ENCODE measurements at places on chromosomes 16 and 17. TPM values are rescaled to one million over a fixed set of nuclear protein-coding genes. Genes with fewer than 3 reads are reported as not detected.
A peak's percentile ranks its signal among the peaks of the same experiment; 100 is the strongest.

Gene C1QTNF8
- total RNA-seq = not detected

Gene PIPOX
- total RNA-seq = 3.5 TPM

Gene OSGIN1
- total RNA-seq = 1.0 TPM

Gene SCGB1C2
- not detected for total RNA-seq

Gene HSD17B1
- 3.7 TPM for total RNA-seq

Gene CCL23
- total RNA-seq = not detected

Gene PPP1R27
- not detected for total RNA-seq

GRCh38 chr17:39235555-39236449 lies 10.1 kb upstream of the STAC2 start:
- no peak for DNase-seq
- H3K36me3 ChIP-seq = no peaks in the 10 kb centered on the region
- no peak overlapping the region for H3K27ac ChIP-seq
- peaks cover 22% of the 10 kb centered on the region for H3K27me3 ChIP-seq
- H3K4me1 ChIP-seq = peaks cover 21% of the 10 kb centered on the region

DNA sequence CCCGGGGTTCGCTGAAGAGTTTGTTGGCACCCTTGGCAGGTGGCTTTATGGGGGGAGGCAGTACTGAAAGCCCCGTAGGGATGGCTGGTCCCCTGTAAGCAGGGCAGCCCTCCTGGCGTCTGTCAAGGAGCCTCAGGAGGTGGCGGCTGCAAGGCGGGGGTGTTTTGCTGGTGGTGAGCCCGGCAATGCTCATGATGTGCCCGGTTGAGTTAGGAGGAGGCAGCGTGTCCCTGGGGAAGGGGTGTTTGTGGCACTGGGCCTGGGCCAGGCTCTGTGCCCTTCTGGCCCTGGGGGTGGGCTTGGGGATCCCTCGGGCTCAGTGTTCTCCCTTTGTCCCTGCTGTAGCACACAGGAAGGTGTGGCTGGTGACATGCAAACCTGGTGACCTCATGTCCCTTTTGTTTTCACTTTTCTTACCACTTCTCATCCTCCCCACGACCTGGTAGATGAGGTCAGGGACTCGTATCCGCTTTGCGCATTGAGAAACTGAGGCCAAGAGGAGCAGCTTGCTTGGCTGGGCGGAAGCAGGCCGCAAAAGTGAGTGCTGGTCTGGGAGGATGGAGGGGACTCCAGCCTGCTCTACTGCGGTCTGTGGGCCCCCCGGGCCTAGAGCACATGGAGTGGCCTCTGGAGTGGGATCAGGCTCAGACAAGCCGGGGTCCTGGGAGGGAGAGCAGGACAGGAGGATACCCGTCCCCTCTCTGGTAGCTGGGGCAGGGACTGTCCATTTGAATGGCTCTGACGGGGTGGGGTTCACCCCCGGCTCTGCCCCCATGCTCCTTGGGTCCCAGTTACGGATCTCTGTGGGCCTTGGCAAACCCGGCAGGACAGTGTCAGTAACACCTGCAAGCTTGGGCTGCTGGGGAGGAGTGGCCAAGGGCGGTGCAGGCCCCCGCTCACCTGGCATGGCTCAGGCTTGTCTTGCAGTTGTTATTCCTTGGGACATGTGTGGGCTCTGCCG lies 2.2 kb downstream of the SNN start:
- peaks cover 76% of the 10 kb centered on the region for H3K4me1 ChIP-seq
- H3K27ac ChIP-seq = peak overlapping the region; percentile 84
- H3K27me3 ChIP-seq = no peaks in the 10 kb centered on the region
- no peaks in the 10 kb centered on the region for H3K36me3 ChIP-seq
- no peak for DNase-seq
- peak overlapping the region; percentile 95 for H3K4me3 ChIP-seq

DNA sequence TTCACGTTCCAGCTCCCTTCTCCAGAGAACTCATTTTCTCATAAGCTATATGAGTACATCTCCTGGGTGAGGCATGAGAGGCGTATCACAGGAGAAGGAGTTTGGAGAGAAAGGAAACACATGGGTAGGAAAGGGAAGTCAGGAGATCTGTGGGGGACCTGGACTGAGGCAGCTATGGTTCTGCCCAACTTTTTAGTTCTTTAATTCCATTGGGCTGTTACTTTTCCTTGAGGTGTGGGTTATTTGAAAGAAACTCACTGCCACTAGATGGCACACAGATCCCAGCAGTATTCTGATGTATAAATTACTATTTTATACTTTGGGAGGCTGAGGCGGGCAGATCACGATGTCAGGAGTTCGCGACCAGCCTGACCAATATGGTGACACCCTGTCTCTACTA lies 63.6 kb downstream of the NUP93 start:
- H3K27ac ChIP-seq = no peak overlapping the region
- no peaks in the 10 kb centered on the region for H3K4me1 ChIP-seq
- DNase-seq = no peak
- H3K36me3 ChIP-seq = peaks cover 1% of the 10 kb centered on the region

GRCh38 chr17:51901242-51901641 lies 257.3 kb downstream of the CA10 start:
- no peak overlapping the region for H3K4me3 ChIP-seq
- DNase-seq = no peak
- no peak overlapping the region for H3K27ac ChIP-seq
- H3K36me3 ChIP-seq = no peaks in the 10 kb centered on the region
- H3K4me1 ChIP-seq = no peaks in the 10 kb centered on the region

DNA sequence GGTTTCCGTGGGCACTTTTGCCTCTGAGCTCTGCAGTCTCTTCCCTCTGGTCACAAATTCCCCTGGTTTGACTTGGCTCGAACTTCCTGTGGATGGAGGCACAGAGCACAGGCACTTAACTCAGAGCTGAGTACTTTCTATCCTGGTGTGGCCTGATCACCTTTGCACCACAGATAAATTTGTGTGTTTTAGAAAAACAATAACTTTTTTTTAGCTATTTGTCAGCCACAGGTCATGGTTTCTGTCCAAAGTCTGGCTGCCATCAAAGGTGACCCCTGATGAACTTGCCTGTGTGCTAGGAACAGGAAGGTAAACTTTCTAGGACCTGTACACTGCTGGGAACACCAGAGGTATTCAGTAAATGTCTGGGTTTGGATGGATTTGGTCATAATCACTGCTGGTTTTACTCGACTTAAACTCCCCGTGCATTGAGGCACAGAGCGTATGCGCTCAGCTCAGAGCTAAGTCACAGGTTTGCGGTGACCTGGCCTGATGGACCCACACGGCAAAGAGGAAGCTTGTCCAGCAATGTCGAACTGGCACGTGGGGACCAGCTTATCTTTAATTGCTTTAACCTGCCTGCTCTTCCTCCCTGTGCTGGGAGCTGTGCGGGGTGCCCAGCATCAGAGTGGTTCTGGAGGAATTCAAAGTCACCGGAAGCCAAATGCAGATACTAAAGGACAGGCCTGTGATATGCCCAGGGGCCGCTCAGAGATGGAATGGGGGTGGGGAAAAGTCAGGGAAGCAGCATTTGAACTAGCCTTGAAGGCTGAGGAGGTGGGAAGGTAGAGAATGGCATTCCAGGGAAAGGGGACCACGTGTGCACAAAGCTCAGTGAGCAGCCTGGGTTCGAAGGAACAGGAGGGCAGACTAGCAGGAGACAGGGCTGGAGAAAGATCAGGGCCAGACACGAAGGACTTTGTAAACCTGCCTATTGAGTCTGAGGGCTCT lies 12.9 kb downstream of the SLC13A5 start:
- no peaks in the 10 kb centered on the region for H3K4me1 ChIP-seq
- H3K27ac ChIP-seq = no peak overlapping the region
- H3K36me3 ChIP-seq = no peaks in the 10 kb centered on the region

GRCh38 chr16:30893417-30893743 lies 497 bp downstream of the BCL7C start:
- peak overlapping the region; percentile 79 for H3K4me3 ChIP-seq
- DNase-seq = no peak
- no peaks in the 10 kb centered on the region for H3K27me3 ChIP-seq
- H3K27ac ChIP-seq = peak overlapping the region; percentile 92
- H3K4me1 ChIP-seq = peaks cover 48% of the 10 kb centered on the region

DNA sequence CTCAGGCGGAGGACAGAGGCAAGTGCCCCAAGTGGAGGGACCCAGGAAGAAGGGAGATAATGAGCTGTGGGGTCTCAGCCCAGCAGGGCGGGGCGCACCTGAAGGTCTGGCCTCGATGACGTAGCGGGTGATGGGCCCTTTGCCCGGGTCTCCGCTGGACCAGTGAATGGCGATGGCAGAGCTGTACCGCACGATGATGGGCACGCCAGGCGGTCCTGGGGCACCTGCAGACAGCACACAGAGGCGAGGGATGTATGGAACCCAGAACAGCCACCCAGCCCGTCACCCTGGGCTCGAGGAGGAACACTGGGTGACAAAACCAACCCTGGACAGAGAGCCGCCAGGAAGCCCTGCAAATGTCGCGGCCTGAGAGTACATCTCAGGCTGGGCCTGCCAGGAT lies 46.2 kb upstream of the CDC42EP4 start:
- H3K4me1 ChIP-seq = peaks cover 25% of the 10 kb centered on the region
- no peaks in the 10 kb centered on the region for H3K27me3 ChIP-seq
- DNase-seq = no peak
- H3K36me3 ChIP-seq = no peaks in the 10 kb centered on the region
- no peak overlapping the region for H3K4me3 ChIP-seq

- no peak overlapping the region for H3K27ac ChIP-seq
- H3K4me3 ChIP-seq = no peak overlapping the region
- peaks cover 40% of the 10 kb centered on the region for H3K4me1 ChIP-seq
These were observed 99.7 kb downstream of the CMIP start for GRCh38 chr16:81544261-81544660.

DNA sequence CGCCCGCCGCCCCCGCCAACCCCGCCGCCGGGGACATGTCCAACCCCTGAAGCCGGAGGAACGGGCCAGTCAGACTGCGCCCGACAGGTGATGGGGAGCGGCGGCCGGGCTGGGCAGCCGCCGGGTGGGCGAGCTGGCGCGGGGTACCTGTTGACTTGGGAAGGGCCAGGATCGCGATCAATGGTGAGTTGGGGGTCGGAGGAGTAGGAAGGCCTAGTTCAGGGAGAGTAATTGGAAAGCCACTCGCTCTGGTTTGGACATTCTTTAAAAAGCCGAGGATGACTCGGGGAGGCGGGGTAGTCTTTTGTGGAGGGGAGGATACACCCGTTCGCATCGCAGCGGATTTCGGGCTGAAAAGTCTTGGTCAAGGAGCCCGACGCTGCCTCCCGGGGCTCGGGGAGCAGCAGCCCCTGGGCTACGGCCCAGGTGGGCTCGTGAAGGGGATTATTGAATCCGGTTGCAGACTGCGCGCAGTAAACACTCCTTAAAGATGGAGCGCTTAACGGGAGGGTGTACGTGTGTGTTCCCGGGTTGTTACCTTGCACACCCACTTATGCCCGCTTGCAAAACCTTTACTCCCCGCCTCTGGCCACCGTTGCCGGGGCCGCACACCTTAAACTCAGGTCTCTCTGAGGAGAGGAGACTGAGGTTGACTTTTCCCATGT lies 123.8 kb downstream of the GOSR1 start:
- H3K27ac ChIP-seq = peak overlapping the region; percentile 92
- H3K27me3 ChIP-seq = no peaks in the 10 kb centered on the region
- peaks cover 21% of the 10 kb centered on the region for H3K4me1 ChIP-seq
- DNase-seq = no peak

DNA sequence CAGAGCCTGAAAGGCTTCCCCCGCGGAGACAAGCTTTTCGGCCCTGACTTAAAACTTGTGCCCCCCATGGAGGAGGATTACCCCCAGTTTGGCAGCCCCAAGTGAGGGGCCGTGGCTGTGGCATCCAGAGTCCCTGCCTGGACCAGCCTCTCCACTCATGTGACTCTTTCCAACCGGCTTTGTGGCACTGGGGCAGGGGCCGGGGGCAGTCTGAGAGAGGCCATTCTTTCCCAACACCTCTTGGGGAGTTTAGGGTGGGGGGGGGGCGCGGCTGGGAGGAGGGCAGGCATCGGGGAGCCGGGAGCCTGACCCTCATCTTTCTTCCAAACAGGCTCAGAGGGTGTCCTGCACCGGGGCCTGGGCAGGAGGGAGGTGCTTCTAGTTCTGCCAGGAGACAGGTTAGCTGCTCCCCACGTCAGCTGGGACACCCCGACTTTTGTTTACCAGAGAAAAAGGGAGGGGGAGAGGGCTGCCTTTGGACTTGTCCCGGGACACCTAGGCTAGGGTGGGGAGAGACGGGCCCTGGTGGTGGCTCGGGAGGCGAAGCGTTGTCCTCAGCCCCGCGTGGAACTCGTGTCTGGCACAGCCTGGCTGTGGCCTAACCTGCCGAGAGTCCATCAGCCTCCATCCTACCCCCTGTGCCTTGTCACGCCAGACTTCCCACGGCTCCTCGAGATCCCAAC lies 7.3 kb upstream of the SERPINF1 start:
- H3K27ac ChIP-seq = peak overlapping the region; percentile 25
- H3K4me3 ChIP-seq = no peak overlapping the region
- H3K27me3 ChIP-seq = no peaks in the 10 kb centered on the region
- H3K36me3 ChIP-seq = no peaks in the 10 kb centered on the region
